ENCODE measurements at places on chromosomes 2 and 18. TPM values are rescaled to one million over a fixed set of nuclear protein-coding genes. Genes with fewer than 3 reads are reported as not detected.

The CPLX4 gene
- not detected for total RNA-seq

The ATP6V1B1 gene
- total RNA-seq, result not detected

The ASIC4 gene
- not detected for total RNA-seq

The ATP8B1 gene
- 5.0 TPM for total RNA-seq

The GKN1 gene
- not detected for total RNA-seq

The C2orf78 gene
- total RNA-seq, result not detected

The SPP2 gene
- total RNA-seq, result not detected

The COLEC12 gene
- total RNA-seq, result 9.9 TPM

The NT5C1B gene
- not detected for total RNA-seq

The HMSD gene
- not detected for total RNA-seq

The HDHD2 gene
- total RNA-seq, result 34.2 TPM

The SNORC gene
- total RNA-seq, result 0.46 TPM

The LOXHD1 gene
- total RNA-seq, result 0.35 TPM

The LYG2 gene
- total RNA-seq, result not detected

The EHBP1 gene
- 25.7 TPM for total RNA-seq
